Fibroblast of mammary gland (primary cell): ENCODE measurements at places on chromosomes 5 and 9.

- DNase-seq = no peak
Measured at GRCh38 chr5:94575196-94575595, 43.2 kb downstream of the KIAA0825 start.

GRCh38 chr5:145245354-145245753 lies 589.8 kb downstream of the PRELID2 start:
- peak; percentile 17 for DNase-seq

- peak; percentile 58 for DNase-seq
Measured at GRCh38 chr9:27117489-27118135, 8.6 kb downstream of the TEK start.

- no peak for DNase-seq
Measured at GRCh38 chr5:91777671-91778070, 394.6 kb upstream of the ARRDC3 start.

DNA sequence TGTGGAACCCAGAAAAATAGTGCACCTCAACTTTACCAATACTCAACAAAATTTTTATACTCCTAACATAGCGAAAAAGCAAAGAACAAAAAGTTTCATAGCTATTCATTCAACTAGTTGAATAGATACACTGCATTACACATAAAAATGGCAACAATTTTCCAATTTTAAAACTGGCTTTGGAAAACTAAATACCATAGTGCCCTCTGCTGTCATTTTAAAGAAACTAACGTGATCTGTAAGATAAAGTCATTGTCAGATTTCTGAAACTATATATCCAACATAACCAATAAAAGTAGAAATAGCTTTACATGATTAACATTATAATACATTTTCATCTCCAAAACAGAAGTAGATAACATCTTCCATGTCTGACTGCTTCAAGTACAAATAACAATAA lies 31.6 kb downstream of the DTWD2 start:
- DNase-seq = peak; percentile 32

DNA sequence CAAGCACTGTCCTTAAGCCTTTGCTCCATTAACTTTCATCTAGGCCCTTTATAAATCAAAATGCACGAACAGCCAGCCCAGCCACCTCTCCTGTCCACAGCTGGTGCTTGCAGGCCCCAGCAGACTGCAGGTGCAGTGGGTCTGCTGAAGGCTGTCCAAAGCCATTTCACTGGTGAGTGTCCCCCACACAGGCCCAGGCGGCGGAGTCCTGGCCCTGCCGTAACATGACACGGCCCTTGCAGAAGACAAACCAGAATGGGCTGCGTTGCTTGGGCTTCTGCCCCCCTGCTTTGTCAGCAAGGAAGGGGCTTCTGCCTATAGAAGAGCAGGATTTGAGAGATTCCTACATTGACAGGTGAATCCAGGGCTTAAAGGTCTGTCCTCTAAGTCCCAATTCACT lies 188.6 kb downstream of the NR3C1 start:
- no peak for DNase-seq

DNA sequence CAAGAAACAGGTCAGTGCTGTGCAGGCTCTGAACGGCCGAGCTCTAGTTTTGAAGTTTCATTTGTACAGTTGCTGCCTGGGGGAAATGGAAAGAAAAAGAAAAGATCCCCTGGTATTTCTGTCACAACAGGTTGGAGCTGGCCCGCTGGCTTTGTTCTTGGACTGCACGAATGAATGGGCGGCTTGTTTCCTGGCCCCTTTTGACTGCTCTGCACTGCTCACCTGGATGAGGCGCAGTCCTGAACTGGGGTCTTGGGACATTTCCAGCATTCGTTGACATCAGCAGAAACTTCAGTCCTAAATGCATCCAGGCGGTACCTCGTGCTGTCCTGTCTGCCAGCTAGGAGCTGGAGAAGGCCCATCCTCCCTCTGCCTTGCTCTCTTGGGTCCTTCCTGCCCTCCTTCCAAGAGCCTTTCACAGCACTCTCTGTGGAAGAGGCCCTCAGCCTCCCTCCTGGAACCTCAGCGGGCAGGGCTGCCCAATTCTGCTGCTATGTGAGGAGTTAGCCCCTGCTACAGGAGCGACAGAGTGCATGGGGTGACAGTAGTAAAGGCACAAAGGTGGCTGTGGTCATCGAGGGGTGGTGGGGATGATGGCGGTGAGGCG lies 189.2 kb downstream of the FSTL4 start:
- no peak for DNase-seq

DNA sequence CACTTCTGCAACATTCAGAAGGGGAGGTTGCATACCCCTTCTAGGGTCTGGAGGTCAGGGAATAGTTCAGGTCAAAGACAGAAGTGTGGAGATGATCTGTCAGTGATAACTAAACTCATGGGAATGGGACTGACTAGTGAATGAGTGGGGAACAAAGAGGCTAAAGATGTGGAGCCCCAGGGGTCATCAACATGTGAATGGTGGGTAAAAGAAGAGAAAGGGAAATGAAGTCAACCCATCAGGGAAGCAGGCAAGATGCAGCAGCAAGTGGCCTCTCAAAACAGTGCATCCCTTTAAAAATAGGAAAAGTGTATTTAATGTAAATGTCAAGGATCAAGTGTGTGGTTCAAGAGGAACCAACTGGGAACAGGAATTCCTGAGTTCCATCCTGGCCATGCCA lies 69.9 kb downstream of the PLPPR1 start:
- DNase-seq = no peak

DNA sequence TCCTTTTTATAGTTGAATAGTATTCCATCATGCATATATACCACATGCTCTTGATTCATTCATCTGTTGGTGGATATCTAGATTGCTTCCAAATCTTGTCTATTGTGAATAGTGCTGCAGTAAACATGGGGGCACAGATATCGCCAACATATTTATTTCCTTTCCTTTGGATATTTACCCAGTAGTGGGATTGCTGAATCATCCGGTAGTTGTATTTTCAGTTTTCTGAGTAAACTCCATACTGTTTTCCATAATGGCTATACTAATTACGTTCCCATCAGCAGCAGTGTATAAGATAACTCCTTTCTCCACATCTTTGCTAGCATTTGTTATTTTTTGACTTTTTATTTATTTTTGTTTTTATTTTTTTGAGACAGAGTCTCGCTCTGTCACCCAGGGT lies 3.3 kb downstream of the SNX2 start:
- no peak for DNase-seq

DNA sequence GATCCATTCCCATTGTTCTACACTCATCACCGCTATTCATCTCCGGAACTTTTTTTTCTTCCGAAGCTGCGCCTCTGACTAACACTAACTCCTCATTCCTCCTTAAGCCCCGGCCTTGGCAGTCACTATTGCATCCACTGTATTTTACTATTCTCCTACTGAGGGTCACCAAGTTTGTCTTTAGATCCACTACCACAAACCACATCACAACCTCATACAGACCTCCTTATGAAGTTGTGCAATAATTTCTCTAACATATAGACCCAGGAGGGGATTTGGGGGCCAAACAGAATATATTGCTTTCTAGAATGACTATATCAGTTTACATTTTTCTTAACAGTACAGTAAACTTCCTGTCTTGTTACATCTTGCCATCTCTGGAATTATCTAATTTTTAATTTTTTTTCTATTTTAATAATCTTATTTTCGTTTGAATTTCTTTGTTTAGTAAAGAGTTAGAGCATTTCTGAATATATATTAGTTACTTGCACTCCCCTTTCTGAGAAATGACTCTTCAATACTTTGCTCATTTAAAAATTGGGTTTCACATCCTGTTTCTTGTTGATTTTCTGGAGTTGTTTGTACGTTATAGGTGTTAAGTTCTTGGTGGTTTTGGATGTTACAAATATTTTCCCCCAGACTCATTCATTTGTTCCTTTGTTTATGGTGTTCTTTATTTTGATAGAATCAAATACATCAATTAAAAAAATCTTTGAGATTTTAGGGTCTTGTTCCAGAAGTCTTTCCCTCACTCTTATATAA lies 37.1 kb downstream of the DMRT2 start:
- DNase-seq = no peak

GRCh38 chr9:92327283-92327850 lies 1.6 kb downstream of the CENPP start:
- DNase-seq = no peak

DNA sequence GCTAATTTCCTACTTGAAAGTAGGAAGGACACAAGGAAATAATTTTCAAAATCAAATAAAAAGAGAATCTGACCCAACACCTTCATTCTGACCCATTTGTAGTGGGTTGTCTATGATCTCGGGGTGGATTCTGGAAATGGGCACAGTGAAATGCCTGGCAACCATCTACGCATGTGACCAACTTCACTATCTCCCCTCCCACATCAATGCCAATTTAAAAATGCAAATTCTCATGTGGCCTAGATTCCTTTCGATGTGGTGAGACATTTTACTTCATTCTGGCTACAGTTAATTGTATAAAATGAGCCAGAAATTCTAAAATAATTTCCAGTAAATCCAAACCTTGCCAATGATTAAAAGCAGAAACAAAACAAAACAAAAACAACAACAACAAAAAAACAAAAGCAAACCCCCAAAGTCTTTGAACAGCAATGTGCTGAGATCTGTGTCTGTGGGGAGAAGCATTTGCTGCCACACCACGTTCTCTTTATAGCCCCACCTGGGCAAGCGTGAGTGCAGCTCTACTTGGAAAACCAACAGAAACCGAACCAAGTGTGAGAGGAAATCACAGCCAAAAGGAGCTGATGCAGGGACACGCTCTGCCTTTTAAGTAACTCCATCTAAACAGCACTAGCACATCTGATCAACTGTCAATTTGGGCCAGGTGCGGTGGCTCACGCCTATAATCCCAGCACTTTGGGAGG lies 59.0 kb downstream of the USP20 start:
- no peak for DNase-seq

GRCh38 chr5:173962436-173962972 lies 26.5 kb upstream of the C5orf47 start:
- no peak for DNase-seq

- DNase-seq = no peak
Measured at GRCh38 chr5:28110781-28111180, 1072.4 kb upstream of the CDH9 start.

DNA sequence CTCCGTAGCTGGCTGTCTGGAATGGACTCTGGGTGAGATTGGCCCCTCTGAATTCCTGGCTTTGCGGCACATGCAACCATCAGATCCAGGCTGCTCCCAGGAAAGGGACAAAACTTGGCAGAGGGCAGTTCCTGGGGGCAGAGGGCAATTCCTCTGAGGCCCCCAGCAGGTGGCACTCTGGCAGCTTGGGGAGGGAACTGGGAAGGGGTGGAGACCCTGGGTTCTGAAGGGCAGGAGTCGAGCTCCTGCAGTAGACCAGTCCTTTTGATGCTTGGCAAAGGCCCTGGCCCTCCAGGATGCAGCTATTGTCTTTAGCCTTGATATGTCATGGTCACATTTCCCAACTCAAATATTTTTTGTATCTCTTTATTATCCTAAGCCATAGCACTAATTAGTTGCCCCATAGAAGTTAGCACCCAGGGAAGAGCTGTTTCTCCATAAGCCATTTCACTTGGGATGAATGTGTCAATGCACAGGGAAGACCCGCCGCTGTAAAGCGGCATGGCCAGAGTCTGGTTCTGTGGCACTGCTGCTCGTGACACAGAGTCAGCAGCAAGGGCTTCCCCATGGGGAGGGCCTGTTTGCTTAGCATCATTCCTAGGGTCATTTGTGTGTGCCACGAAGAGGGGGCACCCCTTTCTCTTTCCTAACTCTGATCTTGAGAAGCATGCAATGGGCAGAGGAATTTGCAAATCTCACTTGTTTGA lies 51.2 kb upstream of the CDK20 start:
- no peak for DNase-seq

- DNase-seq = no peak
Measured at GRCh38 chr9:124739360-124739759, 31.8 kb downstream of the NR6A1 start.

GRCh38 chr9:9912459-9912858 lies 700.3 kb downstream of the PTPRD start:
- peak; percentile 4 for DNase-seq

DNA sequence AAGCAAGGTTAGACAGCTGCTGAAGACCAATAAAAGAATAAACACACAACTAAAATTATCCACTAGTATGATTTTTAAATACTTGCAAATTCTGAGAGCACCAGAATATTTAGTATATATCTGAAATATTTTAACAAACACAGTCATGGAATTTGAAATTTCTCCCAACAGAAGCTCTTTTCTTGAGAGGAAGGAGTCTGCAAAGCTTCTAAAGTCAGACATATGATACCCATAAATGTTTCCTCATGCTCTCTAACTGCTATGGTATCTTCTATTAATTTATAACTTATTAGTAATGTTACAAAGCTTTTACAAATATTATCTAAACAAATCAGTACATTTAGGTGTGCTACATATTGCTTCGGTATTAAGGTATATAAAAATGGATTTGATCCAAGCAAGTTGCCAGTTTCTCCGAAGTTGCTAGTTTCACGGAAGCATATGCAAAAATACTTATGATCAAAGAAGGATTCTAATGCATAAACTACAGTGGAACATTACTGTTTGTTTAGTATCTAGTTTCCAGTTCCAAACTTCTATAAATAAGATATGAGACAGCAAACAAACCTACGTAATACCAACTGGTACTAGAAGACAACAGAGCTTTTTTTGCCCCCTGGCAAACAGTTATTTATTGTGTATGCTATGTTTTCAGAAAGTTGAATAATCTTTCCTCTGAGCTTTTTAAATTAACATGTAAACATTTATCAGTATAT lies 22.0 kb downstream of the FNIP1 start:
- DNase-seq = no peak

DNA sequence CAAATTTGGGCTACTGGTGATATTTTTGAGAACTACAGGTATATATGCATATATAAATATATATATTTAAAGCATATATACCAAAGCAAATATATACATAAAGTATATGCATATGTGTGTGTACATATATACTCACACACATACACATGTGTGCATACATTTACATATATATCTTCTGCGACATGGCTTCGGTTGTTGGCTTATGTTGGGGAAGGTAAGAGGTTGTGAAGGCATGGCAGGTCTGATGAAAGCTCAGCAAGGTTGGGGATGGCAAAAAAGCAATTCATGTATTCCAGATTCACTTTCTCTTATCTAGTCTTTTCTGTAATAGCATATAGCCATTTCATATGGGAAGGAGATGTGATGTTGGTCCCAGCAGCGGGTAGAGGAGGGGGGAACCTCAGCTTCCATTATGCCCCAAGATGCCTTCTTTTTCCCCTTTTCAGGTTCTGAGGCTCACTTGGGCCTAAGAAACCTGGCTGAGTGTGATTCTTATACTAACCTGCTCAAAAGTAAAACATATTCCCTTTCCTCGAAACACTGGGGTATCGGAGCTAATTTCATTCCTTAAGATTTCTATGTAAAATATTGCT lies 201.7 kb downstream of the MEF2C start:
- no peak for DNase-seq

- no peak for DNase-seq
Measured at GRCh38 chr9:2290382-2290781, 275.2 kb downstream of the SMARCA2 start.
